DMS79 (cell line): ENCODE measurements at places on chromosomes 13 and 19.
A peak's percentile ranks its signal among the peaks of the same experiment; 100 is the strongest.

DNA sequence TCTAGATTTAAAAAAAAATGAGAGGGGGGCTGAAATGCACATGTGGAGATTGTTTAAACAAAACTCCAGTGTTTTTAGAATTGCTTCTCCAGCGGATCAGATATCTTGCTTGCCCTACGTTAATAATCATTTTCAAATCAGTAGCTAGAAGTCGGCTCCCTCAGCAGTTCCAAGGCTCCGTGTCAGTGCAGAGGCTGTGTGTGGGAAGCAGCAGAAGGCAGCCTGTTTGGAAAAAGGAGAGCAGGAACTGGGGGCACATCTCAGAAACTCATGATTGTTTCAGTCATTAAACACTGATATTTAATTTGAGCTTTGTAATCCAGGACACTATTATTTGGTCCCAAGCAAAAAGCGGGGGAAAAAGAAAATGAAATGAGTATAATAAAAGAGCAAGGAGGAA, 50.9 kb downstream of the SOX21 start:
- DNase-seq: no peak

- no peak for DNase-seq
Observed at GRCh38 chr19:13100031-13100588, 2.5 kb downstream of the LYL1 start.

DNA sequence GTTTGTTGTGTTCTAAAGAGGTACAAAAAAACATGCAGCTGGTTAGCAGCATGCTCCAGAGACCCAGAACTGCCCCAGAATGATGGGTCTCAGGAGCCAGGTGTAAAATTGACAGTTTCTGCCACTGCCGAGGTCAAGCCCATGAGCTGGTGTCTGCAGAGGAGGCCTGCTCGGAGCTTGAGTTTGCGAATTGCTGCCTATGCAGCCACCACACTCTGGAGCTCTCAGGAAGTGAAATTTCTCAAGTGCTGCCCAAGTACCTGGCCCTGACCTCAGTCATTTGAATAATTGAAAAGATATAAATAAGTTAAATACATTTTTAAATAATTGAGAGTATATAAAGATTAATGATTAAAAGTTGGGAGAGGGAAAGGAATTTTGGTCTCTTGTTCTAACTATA, 66.4 kb downstream of the ZAR1L start:
- no peak for DNase-seq

GRCh38 chr13:50140153-50140552, 124.9 kb downstream of the KCNRG start:
- no peak for DNase-seq

GRCh38 chr19:7549429-7550148, 14.1 kb downstream of the PNPLA6 start:
- DNase-seq: no peak

GRCh38 chr19:51372649-51373504, at the start of gene NKG7:
TSS of gene NKG7 (minus strand) at chr19:51372654. CDS start at chr19:51372535, 119 bp downstream.
- DNase-seq: no peak

GRCh38 chr13:59479629-59480028, 684.1 kb downstream of the DIAPH3 start:
- DNase-seq: no peak

- no peak for DNase-seq
Observed at GRCh38 chr13:25062479-25062878, 33.5 kb upstream of the PABPC3 start.

GRCh38 chr19:45809643-45810159, 5.4 kb downstream of the RSPH6A start:
- peak; percentile 77 for DNase-seq

DNA sequence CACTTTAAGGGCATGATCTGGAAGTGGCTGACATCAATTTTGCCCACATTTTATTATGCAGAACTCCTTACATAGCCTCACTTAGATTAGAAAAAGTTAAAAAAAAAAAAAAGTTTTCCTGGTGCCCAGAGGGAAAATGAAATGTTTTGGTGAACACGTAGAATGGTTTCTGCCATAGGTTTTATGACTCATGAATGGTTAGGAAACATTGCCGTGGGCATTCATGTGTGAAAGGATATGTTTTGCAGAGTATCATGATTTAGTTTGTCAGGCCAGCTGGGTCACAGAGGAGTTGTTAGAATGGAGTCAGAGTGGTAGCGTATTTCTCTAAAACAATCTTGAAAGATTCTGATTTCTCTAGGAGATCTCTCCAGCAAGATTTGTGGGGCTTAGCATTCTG, 133.8 kb downstream of the MRPL57 start:
- no peak for DNase-seq

GRCh38 chr13:48518083-48518482, 14.8 kb downstream of the RCBTB2 start:
- no peak for DNase-seq

- no peak for DNase-seq
Observed at GRCh38 chr13:78598966-78599644, 4.2 kb downstream of the POU4F1 start.

- no peak for DNase-seq
Observed at GRCh38 chr19:44554641-44555246, 25.3 kb upstream of the CEACAM20 start.

- DNase-seq: no peak
Observed at GRCh38 chr13:103097366-103097928, 31.2 kb upstream of the SLC10A2 start.

- DNase-seq: no peak
Observed at GRCh38 chr13:26707122-26708006, 53.2 kb downstream of the GPR12 start.

GRCh38 chr13:112702986-112703379, 13.1 kb downstream of the ATP11A start:
- no peak for DNase-seq

DNA sequence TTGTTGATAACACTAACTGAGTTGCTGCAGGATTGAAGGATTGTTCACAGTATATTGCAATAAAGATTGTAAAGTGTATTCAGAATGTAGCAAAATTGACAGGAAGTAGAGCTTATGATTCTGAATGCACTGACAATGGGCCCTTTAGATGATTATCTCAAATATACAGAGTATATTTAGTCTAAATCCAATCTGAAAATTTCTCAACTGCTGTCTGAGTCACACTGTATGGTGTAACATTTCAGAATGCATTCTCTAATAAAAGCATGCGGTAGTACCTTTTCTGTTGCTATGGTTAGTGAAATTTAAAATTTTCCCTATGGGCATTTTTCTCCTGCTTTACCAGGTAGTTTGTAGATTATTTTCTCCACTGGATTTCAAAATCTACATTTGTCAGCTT, 365.2 kb downstream of the PCDH17 start:
- no peak for DNase-seq

GRCh38 chr19:41930926-41931592, 2.8 kb upstream of the ERFL start:
- no peak for DNase-seq

DNA sequence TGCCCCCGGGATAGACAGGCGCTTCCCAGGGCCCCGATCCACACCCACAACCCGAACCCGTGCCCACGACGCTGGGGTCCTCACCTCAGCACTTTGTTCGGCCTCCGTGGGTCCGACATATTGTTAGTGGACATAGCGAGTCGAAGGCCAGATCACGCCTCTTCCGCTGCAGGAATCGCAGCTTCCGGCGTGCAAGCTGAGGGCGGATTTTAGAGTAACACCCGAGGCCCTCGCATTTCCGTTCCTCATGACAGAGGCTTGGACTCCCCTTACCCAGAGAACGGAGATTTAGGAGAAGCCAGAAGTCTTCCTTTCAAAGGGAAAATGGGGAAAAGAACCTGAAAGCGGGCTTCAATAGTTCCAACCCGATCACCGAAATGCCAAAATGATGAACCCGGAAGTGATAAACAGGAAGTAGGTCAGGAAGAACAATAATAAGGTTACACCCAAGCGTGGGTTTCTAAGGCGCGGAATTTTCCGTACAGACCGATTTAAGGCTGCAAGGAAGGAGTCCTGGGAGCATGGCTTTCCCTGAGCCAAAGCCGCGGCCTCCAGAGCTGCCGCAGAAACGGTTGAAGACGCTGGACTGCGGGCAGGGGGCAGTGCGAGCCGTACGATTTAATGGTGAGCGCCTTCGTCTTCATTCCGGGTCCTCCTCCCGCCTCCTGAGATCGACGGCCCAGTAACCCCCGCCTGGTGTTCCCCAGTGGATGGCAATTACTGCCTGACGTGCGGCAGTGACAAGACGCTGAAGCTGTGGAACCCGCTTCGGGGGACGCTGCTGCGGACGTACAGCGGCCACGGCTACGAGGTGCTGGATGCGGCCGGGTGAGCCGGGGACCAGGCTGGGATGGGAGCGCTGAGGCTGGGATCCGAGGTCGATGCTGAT, 2.9 kb downstream of the WDR83 start:
- DNase-seq: peak; percentile 54

DNA sequence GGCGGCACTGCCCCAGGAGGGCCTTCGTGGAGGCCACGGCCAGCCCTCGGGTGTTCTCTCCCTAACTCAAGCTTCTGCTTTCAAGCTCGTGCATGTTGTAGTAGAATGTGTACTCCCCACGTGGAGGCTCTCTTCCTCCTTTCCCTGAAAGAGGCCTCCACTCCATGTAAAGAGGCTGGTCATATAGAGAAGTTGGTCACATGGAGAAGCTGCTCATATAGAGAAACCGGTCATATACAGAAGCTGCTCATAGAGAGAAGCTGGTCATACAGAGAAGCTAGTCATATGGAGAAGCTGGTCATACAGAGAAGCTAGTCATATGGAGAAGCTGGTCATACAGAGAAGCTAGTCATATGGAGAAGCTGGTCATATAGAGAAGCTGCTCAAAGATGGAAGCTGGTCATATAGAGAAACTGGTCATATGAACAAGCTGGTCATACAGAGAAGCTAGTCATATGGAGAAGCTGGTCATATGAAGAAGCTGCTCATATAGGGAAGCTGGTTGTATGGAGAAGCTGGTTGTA, 152.5 kb downstream of the COL4A1 start:
- no peak for DNase-seq

GRCh38 chr19:15324791-15325519, 7.4 kb downstream of the BRD4 start:
- no peak for DNase-seq

DNA sequence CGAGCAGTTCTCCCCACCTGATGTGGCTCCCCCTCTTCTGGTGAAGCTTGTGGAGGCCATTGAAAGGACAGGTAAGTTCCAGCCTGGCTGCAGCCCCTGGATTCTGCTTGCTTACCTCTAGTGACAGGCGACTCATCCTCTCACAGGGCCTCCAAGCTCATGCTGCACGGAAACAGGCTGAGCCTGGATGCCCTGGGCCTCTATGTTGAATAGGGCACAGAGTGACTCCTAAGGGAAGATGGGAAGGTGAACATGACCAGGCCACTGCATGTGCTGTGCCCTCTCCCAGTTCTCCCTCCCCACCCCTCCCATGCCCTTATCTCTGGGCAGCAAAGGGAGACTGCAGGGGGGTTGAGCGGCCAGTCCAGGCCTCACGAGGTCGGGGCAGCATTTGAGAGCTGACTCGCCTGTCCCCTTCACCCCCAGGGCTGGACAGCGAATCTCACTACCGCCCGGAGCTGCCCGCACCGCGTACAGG, 7.6 kb downstream of the PIK3R2 start:
- no peak for DNase-seq

- DNase-seq: peak; percentile 40
Observed at GRCh38 chr13:102399791-102400674, 1.8 kb downstream of the FGF14 start.

DNA sequence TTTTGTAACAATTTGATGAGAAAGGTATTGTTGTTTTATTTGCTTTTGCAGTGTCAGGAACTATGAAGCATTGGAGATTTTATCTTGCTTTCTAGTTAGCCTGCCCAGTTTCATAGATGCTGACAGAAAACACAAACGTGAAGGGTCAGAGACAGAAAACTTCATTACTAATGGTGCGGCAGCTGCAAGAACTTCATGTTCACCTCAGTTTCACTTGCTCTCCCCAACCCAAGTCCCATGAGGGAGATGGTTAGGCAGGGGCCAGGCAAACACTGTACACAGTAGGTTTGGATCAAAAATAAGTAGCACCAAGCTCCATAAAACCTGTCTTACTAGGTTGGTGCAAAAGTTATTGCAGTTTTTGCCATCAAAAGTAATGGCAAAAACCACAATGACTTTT, 550.2 kb upstream of the MIR17HG start:
- no peak for DNase-seq

DNA sequence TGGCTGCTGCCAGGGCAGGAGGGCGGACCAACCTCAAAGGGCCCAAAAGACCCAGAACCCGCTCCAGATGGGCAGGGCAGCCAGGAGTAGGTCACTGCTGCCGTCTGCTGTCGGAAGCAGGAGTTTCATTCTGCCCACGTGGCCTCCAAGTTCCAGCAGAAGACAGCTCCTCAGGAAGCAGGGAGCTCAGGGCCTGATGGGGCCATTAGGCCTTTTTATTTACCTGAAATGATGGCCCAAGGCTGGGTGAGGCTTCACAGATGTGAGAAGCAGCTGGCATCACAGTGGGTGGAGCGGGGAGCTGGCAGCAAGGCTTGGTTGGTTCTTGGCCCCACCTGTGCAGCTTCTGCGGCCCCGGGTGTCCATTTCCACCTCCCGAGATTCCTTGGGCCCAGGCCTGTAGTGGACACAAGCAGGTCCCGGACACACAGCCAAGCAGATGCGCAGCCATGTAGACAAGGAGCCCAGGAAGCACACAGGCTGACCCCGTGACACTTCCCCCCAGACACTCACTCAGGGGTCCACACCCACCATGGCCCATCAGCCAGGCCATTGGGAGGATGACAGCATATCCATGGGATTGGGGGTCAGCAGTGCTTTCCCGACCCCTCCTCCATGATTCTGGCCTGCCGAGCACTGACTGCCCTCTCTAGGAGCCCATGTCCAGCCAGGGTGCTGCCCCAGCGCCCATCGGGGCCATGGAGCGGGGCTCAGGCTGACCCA, 26.4 kb downstream of the C13orf46 start:
- DNase-seq: no peak

DNA sequence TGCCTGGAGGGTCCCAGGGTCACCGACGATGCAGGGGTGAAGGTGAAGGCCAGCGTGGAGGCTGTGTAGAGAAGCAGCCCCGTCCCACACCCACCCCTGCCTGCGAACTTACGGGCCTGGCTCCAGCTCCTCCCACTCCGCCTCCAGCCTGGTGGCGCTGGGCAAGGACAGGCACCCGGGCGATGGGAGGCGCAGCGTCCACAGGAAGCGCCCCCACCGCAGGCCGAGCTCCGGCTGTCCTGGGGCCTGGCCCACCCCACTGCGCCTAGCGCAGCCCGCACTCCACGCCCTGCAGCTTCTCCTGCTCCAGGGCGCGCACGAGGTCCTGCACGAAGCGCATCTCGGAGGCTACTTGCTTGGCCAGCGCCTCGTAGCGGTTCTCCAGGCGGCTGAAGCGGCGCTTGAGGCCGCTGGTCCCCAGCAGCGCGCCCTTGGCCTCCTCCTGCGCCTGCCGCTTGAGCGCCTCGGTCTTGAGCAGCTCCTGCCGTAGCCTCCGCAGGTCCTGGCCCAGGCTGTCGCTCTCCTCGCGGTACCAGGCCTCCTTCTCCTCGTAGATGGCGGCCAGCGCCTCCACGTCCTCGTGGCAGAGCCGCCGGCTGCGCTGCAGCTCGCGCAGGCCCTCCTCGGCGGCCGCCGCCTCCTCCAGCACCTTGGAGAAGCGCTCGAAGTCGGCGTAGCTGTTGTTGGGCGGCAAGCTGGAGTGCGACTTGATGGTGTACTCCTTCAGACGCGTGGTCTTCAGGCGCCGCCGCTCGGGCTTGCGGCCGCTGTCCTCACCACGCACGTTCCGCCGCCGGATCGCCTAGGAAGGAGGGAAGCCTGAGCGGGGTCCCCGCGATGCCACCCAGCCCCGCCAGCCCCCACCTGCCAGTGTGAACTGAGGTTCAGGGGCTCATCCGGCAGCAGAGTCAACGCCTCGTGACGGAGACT, 11.8 kb downstream of the DAPK3 start:
- DNase-seq: no peak

- no peak for DNase-seq
Observed at GRCh38 chr13:50128428-50128931, 113.2 kb downstream of the KCNRG start.

GRCh38 chr19:17929056-17929455, 3.8 kb upstream of the CCDC124 start:
- DNase-seq: no peak

GRCh38 chr13:81224209-81224833, 883.4 kb upstream of the SPRY2 start:
- no peak for DNase-seq
